ENCODE measurements at places on chromosomes 5 and 9. TPM values are rescaled to one million over a fixed set of nuclear protein-coding genes. Genes with fewer than 3 reads are reported as not detected.

The PCDH1 gene
- 19.4 TPM for total RNA-seq

The SLC9A3 gene
- 2.5 TPM for total RNA-seq

The XRCC4 gene
- total RNA-seq = 4.6 TPM

The GKAP1 gene
- total RNA-seq = 18.5 TPM

The PCDHB10 gene
- 3.9 TPM for total RNA-seq

The SLC27A6 gene
- total RNA-seq = 0.55 TPM

The FXN gene
- total RNA-seq = 5.7 TPM

The VCAN gene
- total RNA-seq = 47.1 TPM

The ERP44 gene
- total RNA-seq = 13.7 TPM

The MZB1 gene
- total RNA-seq = not detected
